ENCODE measurements at places on chromosomes 3 and 15. TPM values are rescaled to one million over a fixed set of nuclear protein-coding genes. Genes with fewer than 3 reads are reported as not detected.

ZPLD1 gene
- 0.09 TPM for total RNA-seq

COL7A1 gene
- total RNA-seq: 1.4 TPM

TIGIT gene
- total RNA-seq: not detected

IMPG2 gene
- total RNA-seq: 0.54 TPM

GREM1 gene
- total RNA-seq: 0.09 TPM

DPH6 gene
- 12.2 TPM for total RNA-seq

MAGI1 gene
- 44.2 TPM for total RNA-seq

TRIM42 gene
- not detected for total RNA-seq

ATP13A4 gene
- total RNA-seq: 0.09 TPM

DZIP3 gene
- 5.1 TPM for total RNA-seq

NEK11 gene
- 3.0 TPM for total RNA-seq

CNTN3 gene
- total RNA-seq: 0.38 TPM

KNL1 gene
- 8.2 TPM for total RNA-seq

TPRG1 gene
- total RNA-seq: 0.27 TPM

ACKR2 gene
- not detected for total RNA-seq

UBE3A gene
- total RNA-seq: 66.6 TPM

RHOA gene
- 507 TPM for total RNA-seq

SLC27A2 gene
- not detected for total RNA-seq

GATA2 gene
- total RNA-seq: 12.4 TPM

TGM5 gene
- total RNA-seq: not detected

NR2E3 gene
- 0.09 TPM for total RNA-seq

ZNF660 gene
- 0.63 TPM for total RNA-seq

NR1D2 gene
- 22.0 TPM for total RNA-seq

P2RY14 gene
- total RNA-seq: not detected

SPTSSB gene
- not detected for total RNA-seq

C3orf62 gene
- total RNA-seq: 0.81 TPM

PLS1 gene
- 1.5 TPM for total RNA-seq

ASB14 gene
- total RNA-seq: not detected
